ENCODE measurements at places on chromosomes 4 and X. TPM values are rescaled to one million over a fixed set of nuclear protein-coding genes. Genes with fewer than 3 reads are reported as not detected.

DNA sequence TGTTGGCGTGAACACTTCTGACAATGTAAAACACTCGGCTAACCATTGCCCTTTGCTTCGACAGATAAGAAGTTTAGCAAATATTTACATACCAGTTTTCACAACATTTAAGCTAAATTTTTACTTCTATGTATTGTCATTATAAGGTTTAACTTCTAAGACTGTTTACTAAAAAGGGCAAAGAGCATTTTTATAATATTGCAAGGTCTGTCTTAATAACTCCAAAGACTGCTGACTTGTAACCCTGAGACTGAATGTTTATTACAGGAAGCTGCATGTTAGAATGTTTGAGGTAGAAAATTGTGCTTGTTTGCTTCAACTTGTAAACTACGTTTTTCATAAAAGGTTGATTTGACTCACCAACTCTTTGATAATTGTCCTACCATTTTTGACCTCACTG is 213.2 kb upstream of the RPS6KA3 start:
- no peak for DNase-seq

DNA sequence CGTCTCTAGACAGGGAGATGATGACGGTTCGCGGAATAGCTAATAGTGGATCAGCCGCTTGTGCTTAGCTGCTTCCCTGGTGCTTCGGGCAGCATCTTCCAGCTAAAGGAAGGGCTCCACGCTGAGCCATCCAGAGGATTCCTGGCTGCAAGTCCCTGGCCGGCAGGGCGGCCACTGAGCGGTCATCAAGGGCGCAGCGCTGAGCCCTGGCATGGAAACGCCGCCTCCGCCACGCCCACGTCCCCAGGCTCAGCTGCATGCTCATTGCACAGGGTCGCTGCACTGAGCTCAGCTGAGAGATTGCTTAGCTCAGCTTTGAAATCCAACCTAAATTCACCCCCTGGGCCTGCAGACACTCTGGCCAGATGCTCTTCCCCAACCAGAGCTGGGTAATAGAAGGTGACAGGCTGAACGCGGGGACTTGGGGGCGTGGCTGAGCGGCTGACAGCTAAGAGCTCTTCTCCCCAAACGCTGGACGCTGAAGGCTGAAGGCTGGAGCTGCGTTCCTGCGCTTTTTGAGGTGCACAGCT is 118.2 kb upstream of the KIT start:
- peak; percentile 39 for DNase-seq

GRCh38 chrX:10126044-10126443 is 30.7 kb upstream of the CLCN4 start:
- DNase-seq = no peak

DNA sequence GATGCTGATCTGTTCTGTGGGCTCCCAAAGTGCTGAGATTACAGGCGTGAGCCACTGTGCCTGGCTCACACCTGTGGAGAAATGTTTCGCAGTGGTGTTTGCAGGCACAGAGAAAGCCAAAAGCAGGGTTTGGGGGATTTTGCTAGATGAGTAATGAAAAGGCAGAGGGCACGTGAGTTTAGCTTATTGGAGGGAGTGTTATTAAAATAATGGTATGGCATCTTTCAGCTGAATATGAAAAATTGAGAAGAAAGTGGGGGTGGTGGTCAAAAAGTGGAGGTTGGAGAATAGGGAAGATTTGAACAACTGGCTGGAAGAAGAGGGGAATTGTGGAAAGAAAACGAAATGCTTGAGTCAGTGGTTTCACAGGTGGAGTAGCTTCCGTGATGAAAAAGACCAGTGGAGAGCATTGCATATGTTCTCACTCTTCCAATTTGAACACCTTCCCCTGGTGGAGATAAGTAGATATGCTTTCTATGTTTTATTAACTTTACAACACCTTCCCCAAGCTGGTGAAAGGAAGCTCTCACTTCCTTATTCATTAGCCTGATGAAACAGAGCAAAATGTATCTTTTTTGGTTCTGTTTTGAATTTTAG is 1.1 kb upstream of the CHST7 start:
- DNase-seq = no peak

Gene KLKB1
- 0.34 TPM for total RNA-seq

Gene AREG
- 0.34 TPM for total RNA-seq

Gene SPON2
- total RNA-seq = 1.5 TPM

Gene NPY5R
- not detected for total RNA-seq

Gene CYBB
- not detected for total RNA-seq

- peak; percentile 28 for DNase-seq
Measured at GRCh38 chr4:22607382-22607781, 85.4 kb upstream of the GBA3 start.

Gene USP26
- not detected for total RNA-seq

- DNase-seq = no peak
Measured at GRCh38 chr4:174248407-174248806, 35.1 kb downstream of the FBXO8 start.

Gene FGF13
- 17.9 TPM for total RNA-seq

DNA sequence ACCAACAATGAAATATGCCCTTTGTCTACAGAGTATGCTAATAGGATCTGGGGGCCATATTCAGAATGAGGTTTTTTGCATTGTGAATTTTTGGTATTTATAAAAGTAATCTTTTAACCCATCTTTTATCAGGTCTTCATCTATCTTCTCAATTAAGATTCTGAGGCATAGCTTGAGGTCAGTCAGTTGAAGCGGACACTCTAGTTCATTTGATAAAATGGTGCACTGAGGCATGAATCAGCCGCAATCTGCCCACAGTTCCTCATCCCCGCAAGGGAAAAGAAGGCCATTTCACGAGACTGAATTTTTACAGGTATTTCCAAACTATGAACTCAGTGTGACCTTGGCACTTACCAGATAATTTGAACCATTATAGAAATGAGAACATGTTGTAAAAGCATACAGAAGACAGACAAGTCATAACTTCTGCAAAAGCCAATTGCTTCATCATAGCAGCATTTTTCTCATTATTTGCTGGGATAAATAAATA is 19.3 kb upstream of the VCX2 start:
- no peak for DNase-seq

GRCh38 chr4:100962698-100963097 is 384.6 kb downstream of the PPP3CA start:
- no peak for DNase-seq

DNA sequence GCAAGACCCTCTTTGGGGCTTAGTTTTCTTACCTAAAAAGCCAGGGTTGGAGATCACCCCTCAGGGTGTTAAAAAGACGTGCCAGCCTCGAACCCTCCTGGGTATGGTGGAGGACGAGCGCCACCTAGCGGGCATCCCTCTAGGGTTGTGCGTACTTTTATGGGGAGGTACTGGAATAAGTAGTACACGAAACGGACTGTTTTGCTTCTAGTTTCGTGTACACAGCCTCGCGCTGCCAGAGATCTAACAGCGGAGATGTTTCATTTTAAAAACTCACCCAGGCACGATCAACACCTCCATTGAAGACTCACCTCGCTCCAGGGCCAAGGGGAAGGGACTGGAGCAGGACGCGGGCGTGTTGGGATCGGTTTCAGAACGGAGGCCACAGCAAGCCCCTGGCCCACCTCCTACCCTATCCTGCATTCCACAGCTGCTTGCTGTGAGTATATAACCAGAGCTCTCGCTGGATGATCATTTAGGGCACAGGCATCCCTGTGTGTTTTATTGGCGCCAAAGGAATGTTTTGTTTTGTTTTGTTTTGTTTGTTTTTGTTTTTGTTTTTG is 4.8 kb upstream of the NKX3-2 start:
- DNase-seq = peak; percentile 87

GRCh38 chr4:143559757-143560147 is 46.2 kb downstream of the SMARCA5 start:
- DNase-seq = peak; percentile 20

- no peak for DNase-seq
Measured at GRCh38 chrX:39460499-39460898, 637.3 kb downstream of the BCOR start.

All from dermis blood vessel endothelial cell (primary cell).